ENCODE measurements at places on chromosomes 12 and 14.
A peak's percentile ranks its signal among the peaks of the same experiment; 100 is the strongest.

GRCh38 chr12:52009081-52009751, 2.5 kb downstream of the TAMALIN start:
- DNase-seq = no peak

GRCh38 chr14:66306101-66306500, 180.1 kb upstream of the CCDC196 start:
- DNase-seq = no peak

DNA sequence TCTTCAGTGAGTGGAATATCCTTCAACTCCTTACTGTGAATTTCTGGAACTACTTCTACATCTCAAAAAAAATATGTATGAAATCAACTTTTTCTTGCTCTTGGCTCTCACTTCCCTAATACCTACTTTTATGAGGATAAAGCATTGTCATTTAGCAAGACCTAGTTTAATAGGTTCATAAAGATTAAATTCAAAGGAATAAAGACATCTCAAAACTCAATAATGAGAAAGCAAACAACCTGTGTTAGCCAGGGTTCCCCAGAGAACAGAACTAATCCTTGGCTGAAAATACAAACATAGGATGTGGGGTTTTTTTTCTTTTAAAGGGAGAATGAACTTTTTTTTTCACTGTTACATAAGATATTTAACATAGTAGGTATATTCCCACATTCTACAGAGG, 57.9 kb downstream of the SCFD1 start:
- DNase-seq = no peak

DNA sequence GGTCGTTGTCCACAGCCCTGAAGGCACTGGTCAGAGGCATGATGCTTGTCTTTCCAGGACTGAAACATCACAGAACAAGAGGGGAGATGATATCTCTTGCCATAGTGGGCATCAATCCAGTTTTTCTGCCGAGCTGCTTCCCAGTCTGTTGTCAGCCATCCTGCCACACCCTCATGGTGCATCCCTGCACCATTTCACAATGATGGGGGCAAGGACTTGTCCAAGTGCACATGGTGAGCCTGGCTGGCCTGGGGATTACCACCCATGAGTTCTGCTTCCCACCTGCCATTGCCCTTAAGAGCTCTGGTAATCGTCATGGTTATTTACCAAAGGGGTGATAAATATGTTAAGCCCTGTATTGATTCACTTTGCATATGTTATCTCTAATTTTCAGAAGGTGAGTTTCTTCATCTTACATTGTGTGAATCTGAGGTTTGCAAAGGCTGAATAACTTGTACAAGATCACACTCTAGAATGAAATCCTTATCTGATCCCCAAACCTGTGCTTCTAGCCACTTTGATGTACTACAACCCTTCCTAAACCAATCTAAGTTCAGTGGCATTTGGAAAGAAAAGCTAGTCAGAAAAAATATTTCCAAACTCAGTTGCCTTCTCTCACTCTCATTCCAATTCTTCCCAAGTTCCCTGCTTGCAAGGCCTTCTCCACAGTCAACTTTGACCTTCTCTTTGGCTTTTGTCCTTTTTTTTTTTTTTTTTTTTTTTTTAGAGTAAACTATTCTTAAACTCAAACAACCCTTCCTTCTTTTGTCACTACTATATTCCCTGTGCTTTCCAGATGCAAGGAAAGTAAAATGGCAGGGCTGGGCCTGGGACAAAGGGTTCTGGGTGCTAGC, 2.3 kb downstream of the AVIL start:
- DNase-seq = no peak

GRCh38 chr12:64895526-64895925, 71.1 kb downstream of the TBC1D30 start:
- no peak for DNase-seq

- no peak for DNase-seq
These were observed 24.5 kb downstream of the FIGNL2 start for GRCh38 chr12:51823875-51824565.

DNA sequence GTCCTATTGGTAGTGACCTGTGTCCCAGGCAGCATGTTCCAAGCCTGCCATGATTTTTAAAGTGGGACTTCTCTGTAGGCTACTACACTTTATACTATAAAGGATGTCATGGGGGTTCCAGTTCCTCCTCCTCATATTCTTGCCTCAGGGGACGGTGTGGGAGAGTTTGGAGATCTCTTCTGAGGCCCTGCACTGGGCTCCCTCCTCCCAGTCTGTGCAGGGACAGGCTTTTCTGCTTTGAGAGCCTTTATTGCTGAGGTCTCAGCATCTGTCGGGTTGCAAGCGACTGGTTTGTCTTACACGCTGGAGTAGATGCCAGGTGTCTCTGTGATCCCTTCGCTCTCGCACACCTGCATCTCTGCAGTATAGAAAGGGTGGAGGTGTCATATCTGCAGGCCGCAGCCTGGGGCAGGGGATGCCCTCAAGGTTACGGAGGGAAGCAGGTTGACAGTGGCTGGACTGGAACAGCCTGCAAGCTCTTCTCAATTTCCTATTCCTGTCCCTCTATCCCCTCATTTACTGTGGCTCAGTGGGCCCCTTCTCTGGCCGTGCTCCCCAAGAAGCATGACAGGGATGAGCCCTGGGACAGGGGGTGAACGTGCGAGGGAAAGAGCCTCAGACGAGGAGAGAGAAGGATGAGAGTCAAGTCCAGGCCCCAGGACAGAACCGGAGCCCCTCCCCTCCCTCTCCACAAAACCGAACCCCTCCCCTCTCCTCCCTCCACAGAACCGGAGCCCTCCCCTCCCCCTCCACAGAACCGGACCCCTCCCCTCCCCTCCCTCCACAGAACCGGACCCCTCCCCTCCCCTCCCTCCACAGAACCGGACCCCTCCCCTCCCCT, 51.3 kb downstream of the SLC6A12 start:
- DNase-seq = no peak

GRCh38 chr12:132593521-132593920, 16.9 kb downstream of the LRCOL1 start:
- no peak for DNase-seq

DNA sequence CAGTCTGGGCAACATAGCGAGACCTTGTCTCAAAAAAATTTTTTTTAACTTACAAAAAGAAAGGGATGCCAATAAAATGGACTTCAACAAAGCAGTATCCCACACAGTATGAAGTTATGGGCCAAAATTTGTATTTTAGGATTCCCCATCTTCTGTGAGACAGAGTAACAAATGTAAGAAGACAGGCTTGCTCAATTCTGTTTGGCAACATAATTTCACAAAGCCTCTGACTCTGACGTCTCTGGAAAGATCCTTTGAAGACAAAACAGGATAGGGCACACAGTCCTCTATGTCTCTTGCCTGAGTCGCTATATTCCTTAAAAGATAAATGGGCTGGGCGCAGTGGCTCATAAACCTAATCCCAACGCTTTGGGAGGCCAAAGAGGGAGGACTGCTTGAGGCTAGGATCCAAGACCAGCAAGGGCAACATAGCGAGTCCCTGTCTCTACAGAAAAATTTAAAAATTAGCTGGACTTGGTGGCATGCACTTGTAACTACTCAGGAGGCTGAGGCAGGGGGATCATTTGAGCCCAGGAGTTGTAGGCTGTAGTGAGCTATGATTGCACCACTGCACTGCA, 1.1 kb upstream of the HOMEZ start:
- no peak for DNase-seq

GRCh38 chr14:22466491-22466890, 122.5 kb downstream of the DAD1 start:
- no peak for DNase-seq

DNA sequence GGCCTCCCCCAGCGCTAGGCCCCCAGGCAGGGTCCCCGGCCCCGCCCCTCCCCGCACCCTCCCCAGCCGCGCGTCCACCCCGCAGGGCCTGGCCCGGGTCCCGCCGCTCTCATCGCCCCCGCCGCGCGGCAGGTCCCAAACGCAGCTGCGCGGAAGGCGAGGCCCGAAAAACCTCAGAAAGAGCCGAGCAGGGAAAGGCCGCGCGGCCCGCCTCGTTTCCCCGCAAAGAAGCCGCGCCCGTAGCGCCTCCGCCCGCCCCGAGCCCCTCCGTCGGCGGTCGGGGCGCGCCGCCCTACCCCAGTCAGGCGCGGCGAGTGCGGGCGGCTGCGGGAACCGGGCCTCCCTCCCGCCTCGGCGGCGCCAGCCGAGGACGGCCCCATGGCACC, 324 bp downstream of the POLE start:
- DNase-seq = no peak

- DNase-seq = peak; percentile 12
These were observed 718 bp downstream of the CCDC92 start for GRCh38 chr12:123971770-123972456.

- no peak for DNase-seq
These were observed 1320.5 kb upstream of the SEL1L start for GRCh38 chr14:82854131-82854530.

GRCh38 chr14:71539650-71540285, 392.5 kb upstream of the RGS6 start:
- DNase-seq = no peak

DNA sequence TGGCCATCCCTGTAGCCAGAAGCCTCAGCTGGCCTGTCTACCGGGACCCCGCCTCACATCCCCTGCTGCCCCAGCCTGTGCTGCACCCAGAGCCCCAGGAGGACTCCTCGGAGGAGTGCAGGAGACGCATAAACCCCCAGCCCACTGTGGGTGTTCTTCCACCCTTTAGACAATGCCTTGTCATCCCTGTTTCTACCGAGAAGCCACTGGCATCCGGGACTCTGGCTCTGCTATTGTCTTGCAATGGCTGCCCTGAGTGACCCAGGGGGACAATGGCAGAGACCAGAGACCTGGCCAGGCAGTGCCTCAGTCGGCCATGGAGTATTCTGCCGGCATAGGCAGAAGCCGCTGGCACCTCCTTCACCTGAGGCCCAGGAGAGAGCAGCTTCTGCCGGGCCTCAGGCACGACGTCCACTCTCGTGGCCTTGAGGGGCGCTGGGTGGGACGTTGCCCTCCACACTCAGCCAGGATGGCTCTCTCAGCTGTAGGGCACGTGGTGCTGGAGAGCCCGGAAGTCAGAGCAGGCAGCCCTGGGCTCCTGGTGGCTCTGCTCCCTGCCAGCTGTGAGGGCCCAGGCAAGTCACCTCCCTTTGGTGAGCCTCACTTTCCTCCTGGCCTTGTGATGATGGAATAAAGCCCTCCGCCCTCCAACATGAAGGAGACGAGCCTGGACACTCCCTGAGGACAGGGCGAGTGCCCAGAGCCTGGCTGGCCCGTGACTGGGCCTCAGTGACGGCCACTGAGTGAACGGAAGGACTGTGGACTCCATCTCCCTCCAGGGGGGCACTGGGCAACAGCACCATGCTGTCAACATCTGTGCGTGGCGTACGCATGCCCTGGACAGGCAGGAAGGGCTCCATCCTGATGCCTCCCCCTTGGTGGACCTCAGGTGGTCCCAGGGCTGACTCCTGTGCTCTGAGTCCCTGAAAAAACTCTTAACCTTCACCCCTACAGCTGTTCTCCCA, 41.0 kb downstream of the TRAFD1 start:
- DNase-seq = no peak

DNA sequence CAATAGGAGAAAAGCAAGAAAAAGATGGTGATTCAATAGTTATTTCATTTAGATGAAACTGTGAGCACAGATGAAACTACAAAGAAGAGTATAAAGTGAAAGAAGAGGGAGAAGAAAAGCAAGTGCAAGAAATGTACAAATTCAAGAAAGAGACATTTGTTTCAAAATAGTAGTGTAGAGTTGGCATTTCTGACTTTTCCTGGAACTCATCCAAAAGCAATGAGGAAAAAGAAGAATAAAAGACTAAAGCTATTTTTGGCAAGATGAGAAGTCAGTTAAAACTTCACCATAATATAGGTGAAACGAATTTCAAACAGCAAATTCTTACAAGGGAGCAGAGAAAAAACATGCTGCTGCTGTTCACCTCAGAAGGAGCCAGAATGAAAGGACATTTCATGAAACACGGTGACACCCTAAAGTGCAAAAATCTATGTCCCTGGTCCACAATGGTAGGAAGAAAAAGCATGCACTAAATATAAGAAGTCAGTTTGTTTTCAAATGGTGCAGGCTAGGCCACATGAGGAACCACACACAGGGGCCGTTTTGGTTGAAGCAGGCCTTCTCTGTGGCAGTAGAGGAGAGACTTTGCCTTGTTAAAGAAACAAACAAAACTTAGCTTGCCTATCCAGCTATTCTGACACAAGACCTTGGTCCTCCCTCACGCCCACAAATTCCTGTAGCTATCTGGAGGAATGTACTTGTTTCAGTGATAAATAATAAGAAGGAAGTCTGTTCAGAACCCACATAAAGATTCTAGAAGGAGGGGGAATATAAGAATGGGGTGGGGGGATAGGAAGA, 11.1 kb upstream of the CMAS start:
- no peak for DNase-seq

- no peak for DNase-seq
These were observed 16.4 kb downstream of the RNASE2 start for GRCh38 chr14:20971705-20972021.

- no peak for DNase-seq
These were observed 216.9 kb upstream of the HMGA2 start for GRCh38 chr12:65607401-65607841.
